Stimulated activated CD8-positive, alpha-beta memory T cell treated with anti-CD3 and anti-CD28 coated beads, Interleukin-4, amount 100 ng/mL, for 1 hour (primary cell): ENCODE measurements at places on chromosomes 2 and 18.

DNA sequence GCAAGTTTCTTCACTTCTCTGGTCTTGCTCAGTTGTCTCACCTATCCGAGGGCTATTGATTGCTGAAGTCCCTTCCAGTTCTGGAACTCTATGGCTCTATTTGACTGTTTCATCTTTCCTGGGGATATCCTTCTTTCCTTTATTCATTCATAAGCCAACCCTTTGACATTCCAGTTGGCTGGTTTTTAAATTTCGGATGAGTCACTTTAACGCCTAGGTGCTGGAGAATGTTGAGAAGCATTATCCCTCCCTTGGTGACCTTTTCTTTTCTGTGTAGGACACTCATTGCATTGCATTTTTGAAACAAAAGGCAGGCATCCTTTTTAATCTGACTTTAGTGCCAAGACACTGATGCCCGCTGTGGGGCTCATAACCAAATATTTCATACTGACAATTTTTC lies 307.1 kb downstream of the TSN start:
- no peak for DNase-seq

GRCh38 chr18:67318651-67319050 lies 197.9 kb downstream of the DSEL start:
- no peak for DNase-seq

- DNase-seq = no peak
These were observed 50.5 kb upstream of the FZD7 start for GRCh38 chr2:201983174-201983573.

DNA sequence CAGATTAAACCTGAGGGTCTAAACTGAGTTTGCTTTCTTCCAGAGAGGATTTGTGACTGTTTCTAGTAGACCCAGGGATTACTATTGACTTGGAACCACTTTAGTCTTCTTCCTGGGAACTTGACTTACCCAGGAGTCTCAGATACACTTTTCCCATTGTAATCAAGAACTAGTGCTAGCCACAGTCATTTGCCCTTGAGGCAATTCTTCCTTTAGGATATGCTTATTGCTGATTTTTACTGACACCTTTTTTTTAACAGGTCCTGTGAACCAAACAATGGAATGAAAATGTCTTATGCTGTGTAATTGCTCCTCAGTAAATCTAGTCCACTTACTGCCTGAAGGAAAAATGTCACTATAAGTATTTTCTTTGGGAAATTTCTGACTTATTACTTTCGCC lies 78.3 kb downstream of the TAF4B start:
- no peak for DNase-seq

- DNase-seq = no peak
These were observed 241.3 kb downstream of the AGPS start for GRCh38 chr2:177633910-177634294.

GRCh38 chr2:208545403-208546042 lies 138.9 kb downstream of the PTH2R start:
- DNase-seq = no peak

GRCh38 chr2:11746807-11747459 lies 501 bp downstream of the LPIN1 start:
- no peak for DNase-seq

DNA sequence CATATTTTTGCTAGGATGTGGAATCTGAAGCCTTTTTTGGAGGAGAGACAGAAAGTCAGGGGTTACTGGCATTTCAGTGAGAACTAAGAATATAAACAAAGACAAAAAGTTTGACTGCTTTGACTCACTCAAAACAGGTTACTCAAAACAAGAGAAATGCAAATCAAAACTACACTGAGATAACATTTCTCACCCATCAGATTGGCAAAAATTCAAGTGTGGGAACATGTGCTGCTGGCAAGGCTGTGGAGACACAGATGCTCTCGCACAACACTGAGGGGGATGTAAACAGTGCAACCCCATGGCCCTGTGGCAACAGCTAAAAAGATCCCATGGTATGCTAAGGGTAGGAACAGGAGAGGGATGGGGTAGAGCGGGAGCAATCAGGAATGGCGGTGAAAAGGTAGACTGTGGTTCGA lies 86.6 kb downstream of the DTNB start:
- no peak for DNase-seq

GRCh38 chr2:172673056-172673683 lies 62.5 kb upstream of the RAPGEF4 start:
- DNase-seq = no peak

GRCh38 chr2:202687276-202687675 lies 52.5 kb downstream of the FAM117B start:
- DNase-seq = no peak

GRCh38 chr2:105652014-105652796 lies 92.5 kb upstream of the NCK2 start:
- DNase-seq = no peak

- DNase-seq = no peak
These were observed 12.8 kb upstream of the CCDC85A start for GRCh38 chr2:56170988-56171387.

DNA sequence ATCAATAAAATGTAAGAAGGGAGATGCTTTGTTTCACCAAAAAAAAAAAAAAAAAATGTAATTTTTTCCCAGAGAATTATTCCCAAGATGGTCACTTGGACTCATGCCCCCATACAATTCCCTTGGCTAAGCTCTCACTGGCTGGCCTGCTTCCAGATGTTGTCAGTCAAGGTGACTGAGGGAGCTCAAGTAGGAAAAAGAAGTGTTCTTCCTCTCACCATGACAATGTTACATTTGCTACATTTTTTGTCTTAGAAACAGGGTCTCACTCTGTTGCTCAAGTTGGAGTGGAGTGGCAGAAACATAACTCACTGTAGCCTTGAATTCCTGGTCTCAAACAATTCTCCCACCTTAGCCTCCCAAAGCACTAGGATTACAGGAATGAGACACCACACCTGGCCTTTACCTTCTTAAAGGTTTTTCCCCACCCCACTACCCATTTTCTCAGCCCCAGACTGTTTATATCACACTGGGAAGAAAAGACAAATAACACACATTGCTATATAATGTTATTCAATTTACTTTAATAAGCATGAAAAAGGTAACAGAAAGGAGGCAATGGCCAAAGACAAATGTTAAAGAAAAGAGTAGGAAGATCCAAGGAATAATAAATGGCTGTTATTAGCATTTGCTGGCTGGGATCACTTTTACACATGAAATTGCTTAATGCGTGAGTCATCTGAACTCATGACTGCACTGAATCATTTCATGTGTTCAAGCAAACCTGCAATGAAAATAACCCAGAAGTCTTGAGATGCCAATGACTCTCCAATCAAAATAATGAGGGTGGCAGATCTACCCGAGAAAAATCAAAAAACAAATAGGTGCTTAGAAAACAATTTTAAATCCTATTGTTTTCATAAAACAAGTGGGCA lies 45.2 kb downstream of the ACVR1 start:
- no peak for DNase-seq

DNA sequence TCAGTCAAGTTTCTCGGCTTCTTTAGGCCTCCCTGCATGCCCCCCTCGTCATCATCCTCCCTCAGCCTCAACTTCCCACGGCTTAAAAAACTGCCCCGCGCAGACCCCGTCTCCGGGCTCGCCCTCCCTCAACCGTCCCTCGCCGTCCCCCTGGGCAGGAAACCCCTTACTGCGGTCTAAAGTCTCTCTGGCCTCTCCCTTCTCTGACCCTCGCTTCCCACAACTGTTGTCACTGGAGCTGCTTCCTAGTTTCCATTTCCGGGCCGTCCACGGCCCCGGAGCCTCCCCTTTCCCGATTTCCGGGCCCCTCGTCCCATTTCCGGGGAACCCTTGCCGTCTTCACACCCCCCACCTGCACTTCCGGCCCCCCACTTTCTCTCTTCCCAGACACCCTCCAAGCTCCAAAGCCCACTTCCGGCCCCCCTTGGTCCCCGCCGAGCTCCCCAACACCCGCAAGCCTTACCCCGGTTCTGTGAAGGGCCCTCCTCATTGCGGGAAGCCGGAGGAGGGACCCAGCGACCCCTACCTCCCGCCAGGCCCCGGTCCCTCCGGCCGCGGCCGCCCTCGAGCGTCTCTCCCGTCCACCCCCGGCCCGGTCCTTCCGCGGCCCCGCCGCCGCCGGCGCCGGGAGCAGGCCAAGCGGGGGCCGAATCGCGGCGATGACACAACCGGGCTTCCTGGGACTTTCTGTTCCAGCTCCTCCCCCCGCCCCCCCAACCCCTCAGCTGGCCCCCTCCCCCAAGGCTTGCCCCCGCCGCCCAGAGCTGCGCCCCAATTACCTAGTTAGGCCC lies 513 bp downstream of the TRIP12 start:
- peak; percentile 41 for DNase-seq

GRCh38 chr18:13448335-13448795 lies 229.8 kb downstream of the LDLRAD4 start:
- DNase-seq = no peak

DNA sequence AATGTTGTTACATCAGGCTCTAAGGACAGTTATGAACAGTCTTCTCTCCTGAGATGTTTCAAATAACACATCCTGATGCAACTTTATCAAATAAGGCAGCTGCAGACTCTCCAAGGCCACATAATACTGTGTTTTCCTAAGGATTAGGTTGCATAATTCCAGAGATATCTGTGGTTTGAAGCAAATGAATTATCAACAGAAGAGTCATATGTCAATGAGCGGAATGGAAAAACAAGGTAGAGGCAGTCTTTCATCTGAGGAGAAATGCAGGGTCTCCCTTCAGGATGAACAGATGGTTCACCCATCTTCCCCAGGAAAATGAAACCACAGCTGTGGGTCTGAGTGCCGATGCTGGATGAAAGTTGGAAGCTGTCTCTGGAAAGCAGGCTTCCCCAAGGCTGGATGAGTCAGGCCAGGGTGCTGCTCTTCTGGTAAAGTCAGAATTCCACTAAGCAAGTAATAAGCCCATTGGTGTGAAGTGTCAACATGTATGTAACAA lies 22.2 kb downstream of the LYG1 start:
- DNase-seq = no peak

DNA sequence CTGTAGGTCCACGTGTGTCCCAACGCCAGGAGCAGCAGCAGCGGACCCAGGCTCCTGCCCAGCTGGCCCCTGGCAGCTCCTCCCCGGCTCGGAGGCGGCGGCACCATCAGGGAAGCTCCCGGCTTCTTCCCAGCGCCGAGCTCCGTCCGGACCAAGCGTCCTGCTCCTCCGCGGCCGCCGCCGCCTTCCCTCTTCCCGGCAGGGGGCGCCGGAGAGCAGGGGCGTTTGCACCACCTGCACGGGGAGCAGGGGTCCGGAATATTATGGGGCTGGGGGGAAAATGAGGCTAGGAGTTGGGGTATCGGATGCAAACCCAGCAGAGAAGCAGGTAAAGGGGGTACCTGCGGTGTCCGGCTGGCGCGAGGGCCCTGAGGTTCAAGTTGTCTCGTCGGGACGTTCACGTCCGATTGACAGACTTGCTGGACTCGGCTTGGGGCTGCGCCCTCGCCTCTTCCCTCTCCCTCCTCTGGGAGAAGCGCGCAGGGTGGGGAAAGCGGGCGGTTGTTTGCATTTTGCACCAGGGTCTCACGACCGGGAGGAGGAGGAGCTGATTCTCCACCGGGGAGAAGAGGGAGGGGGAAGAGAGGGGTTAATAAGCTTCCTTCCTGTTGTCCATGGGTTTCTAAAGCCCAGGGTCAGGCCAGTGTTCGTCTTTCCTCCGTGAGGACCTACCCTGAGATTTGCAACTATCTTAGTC lies at the start of gene CCBE1:
Gene CCBE1, minus strand, starts transcription at position 188 of the 697 bp plus-strand sequence.
- no peak for DNase-seq

GRCh38 chr2:54516842-54517241 lies 60.7 kb downstream of the SPTBN1 start:
- no peak for DNase-seq

- DNase-seq = no peak
These were observed 63.1 kb downstream of the CYP26B1 start for GRCh38 chr2:72084584-72084976.

DNA sequence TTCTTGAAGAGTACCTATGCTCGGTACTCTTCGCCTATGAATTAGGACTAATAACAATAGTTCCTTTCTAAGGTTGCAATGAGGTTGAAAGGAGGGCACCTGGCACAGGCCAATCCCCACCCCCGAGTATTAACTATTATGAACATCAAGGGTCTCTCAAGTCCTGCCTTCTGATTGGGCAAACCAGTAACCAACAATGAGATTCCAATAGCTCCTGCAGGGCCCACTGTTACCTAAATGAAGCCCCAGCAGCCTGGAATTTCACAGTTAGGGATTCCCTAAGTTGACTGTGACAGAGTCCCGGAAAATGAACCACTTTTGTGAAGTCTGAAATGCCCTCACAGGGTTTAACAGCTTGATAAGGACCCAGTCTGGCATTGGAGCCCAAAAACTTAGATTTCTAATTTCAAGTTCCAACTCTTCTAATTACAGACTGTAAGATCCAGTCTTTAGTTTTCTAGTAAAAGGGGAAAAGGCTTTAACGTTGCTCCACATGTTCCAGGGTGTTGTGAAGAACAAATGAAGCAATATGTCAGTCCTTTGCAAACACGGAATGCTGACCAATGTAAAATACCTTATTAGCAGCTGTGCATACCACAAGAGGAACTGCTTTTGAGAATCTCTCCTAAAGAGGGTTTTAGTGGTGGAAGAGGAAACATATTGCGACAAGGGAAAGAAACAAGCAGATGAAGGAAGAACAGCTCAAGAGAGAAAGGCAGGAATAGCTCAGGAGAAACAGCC lies 277.7 kb upstream of the MAP2 start:
- DNase-seq = no peak

GRCh38 chr2:15009681-15010080 lies 377.2 kb downstream of the LRATD1 start:
- no peak for DNase-seq
